CD4-positive, alpha-beta memory T cell (primary cell): ENCODE measurements at places on chromosomes 6 and 20. TPM values are rescaled to one million over a fixed set of nuclear protein-coding genes. Genes with fewer than 3 reads are reported as not detected.

DNA sequence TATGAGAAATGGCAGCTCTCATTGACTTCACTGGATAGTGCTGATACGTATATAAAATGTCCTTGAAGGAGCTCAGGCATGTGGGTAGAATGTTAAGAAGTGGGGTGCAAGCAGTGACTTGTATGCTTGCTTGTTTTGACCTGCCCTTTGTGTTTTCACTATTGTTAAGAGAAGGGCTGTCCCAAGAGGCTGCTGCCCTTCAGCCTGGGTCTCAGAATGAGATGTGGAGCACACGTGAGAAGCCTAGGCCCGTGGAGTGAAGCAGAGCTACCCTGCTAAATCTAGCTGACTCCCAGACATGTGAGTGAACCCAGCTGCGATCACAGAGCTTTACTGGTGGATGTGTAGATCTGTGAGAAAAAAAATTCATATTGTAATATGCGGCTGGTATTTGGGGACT is 305.3 kb upstream of the RGS17 start:
- no peaks in the 10 kb centered on the region for H3K27me3 ChIP-seq
- no peaks in the 10 kb centered on the region for H3K4me1 ChIP-seq
- H3K36me3 ChIP-seq: no peaks in the 10 kb centered on the region
- no peak for DNase-seq
- H3K4me3 ChIP-seq: no peak overlapping the region
- no peak overlapping the region for H3K27ac ChIP-seq

- H3K27ac ChIP-seq: no peak overlapping the region
- H3K4me3 ChIP-seq: no peak overlapping the region
- peaks cover 4% of the 10 kb centered on the region for H3K27me3 ChIP-seq
- H3K4me1 ChIP-seq: no peaks in the 10 kb centered on the region
Observed at GRCh38 chr20:45523821-45524220, 8.4 kb upstream of the SPINT3 start.

DNA sequence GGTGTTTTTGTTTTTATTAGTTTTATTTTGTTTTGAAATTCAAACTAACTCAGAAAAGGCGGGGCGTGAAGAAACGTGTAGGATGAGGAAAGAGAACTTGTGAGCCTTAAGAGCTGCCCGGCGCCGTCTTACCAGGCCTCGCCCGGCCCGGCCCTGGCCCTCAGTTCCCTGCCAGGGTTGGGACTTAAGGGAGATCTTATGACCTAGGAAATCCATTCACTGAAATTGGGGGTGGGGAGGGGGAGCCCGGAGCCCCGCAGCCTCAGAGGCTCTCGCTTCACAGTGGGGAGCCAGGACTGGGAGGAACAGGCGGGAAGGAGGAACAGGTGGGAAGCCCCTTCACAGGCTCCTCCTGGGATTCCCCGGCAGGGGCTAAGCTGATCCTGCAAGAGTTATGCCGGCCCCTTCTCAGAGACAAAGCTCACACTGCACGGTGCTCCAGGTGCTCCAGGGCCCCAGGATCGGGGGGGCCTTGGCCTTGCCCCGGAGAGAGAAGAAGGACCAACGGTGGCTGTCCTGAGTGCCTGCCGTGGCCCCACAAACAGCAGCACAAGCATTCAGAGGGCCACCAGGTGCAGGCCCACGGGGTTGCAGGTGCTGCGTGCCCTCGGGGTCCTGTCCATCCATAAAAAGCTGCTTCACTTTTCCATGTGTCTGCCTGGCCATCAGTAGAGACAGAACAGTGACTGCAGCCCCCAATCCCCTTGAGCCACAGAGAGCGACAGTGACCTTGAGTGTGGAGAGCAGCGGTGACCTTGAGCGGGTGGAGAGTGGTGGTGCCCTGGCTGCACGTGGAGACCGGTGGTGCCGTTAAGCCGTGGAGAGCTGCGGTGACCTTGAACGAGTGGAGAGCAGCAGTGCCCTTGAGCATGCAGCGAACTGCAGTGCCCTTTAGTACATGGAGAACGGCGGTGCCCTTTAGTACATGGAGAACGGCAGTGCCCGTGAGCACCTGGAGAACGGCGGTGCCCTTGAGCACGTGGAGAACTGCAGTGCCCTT is 152.7 kb downstream of the DLL1 start:
- no peaks in the 10 kb centered on the region for H3K36me3 ChIP-seq
- no peak for DNase-seq
- H3K4me1 ChIP-seq: no peaks in the 10 kb centered on the region
- H3K27ac ChIP-seq: no peak overlapping the region

Gene BPIFB1
- not detected for total RNA-seq

Gene CALHM4
- total RNA-seq: not detected

GRCh38 chr6:139638179-139638941 is 263.9 kb upstream of the CITED2 start:
- H3K27ac ChIP-seq: no peak overlapping the region
- H3K27me3 ChIP-seq: no peaks in the 10 kb centered on the region
- H3K4me1 ChIP-seq: peaks cover 6% of the 10 kb centered on the region
- H3K36me3 ChIP-seq: no peaks in the 10 kb centered on the region
- no peak overlapping the region for H3K4me3 ChIP-seq

DNA sequence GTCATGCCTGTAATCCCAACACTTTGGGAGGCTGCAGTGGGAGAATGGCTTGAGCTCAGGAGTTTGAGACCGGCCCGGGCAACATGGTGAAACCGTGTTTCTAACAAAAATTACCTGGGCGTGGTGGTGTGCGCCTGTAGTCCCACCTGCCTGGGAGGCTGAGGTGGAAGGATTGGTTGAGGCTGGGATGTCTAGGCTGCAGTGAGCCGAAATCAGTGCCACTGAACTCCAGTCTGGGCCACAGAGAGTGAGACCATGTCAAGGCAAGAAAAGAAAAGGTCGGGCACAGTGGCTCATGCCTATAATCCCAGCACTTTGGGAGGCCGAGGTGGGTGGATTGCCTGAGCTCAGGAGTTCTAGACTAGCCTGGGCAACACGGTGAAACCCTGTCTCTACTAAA is 8.2 kb upstream of the BCAS4 start:
- H3K27me3 ChIP-seq: no peaks in the 10 kb centered on the region
- H3K4me3 ChIP-seq: no peak overlapping the region
- no peak overlapping the region for H3K27ac ChIP-seq
- H3K36me3 ChIP-seq: no peaks in the 10 kb centered on the region
- H3K4me1 ChIP-seq: peaks cover 10% of the 10 kb centered on the region

GRCh38 chr6:14641423-14642135 is 524.0 kb downstream of the CD83 start:
- H3K27ac ChIP-seq: no peak overlapping the region
- H3K4me3 ChIP-seq: no peak overlapping the region
- H3K36me3 ChIP-seq: no peaks in the 10 kb centered on the region
- no peak for DNase-seq
- no peaks in the 10 kb centered on the region for H3K27me3 ChIP-seq

- no peak for DNase-seq
- no peak overlapping the region for H3K4me3 ChIP-seq
- H3K4me1 ChIP-seq: no peaks in the 10 kb centered on the region
- no peaks in the 10 kb centered on the region for H3K36me3 ChIP-seq
- H3K27ac ChIP-seq: no peak overlapping the region
Observed at GRCh38 chr20:5268449-5268848, 48.3 kb downstream of the PROKR2 start.

Gene MYH7B
- 0.47 TPM for total RNA-seq
